ENCODE measurements at places on chromosomes 16 and 17.

DNA sequence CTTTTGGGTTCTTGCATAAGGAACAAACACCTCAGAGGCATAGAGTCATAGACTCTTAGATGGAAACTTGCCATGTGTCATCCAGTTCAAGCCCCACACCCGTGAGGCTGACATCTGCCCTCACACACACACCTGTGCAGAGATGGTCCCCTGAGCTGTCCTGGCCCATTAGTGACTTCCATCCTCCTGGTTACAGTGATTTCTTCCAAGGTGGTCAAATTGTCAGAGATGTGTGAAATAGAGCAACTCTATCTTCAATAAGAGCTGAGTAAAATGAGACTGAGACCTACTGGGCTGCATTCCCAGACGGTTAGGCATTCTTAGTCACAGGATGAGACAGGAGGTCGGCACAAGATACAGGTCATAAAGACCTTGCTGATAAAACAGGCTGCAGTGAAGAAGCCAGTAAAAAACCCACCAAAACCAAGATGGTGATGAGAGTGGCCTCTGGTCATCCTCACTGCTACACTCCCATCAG lies 342.2 kb upstream of the TNRC6C start:
- no peaks in the 10 kb centered on the region for H3K27me3 ChIP-seq
- peak; percentile 33 for DNase-seq

GRCh38 chr17:58375256-58375655 lies 23.3 kb upstream of the SUPT4H1 start:
- no peaks in the 10 kb centered on the region for H3K4me1 ChIP-seq
- H3K27ac ChIP-seq = no peak overlapping the region
- no peak overlapping the region for H3K4me3 ChIP-seq

DNA sequence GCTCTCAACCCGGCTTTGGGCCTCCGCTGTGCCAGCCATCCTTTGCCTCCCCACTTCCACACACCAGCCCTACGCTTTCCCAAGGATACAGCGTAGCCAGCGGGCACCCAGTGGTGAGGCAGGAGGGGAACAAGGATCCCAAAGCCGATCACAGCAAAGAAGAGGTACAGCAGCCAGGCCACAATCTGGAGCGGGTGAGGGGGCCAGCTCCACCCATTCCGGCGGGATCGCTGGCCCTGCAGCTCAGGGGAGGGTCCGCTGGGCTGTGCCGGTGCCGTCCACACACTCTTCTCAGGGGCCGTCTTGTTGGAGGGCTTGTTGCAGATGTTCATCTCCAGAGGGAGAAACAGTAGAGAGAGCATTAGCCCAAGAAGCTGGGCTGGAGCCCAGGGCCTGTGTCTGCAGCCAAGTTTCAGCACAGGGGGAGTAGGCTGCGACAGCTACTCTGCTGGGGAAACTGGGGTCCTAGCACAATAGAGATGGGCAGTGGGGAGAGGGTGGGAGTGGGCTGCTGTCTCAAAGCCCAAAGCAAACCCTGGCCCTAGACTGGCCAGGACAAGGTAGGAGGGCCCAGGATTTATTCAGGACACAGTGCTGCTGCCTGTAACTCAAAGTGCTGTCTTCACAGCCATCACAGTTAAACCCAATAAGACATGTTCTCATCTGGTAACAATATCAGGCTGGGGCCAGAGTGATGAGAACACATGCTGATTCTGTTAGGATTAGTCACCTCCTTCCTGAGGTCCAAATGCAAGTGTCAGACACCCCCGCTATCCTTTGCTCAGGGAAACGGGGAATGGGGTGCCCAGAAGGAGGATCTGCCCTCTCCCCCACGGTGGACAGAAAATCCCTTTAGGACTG lies 9.9 kb downstream of the ZDHHC1 start:
- H3K4me1 ChIP-seq = no peaks in the 10 kb centered on the region
- no peak for DNase-seq
- no peak overlapping the region for H3K4me3 ChIP-seq
- peak overlapping the region; percentile 10 for H3K27ac ChIP-seq
- H3K27me3 ChIP-seq = no peaks in the 10 kb centered on the region

- peak; percentile 85 for DNase-seq
- peaks cover 26% of the 10 kb centered on the region for H3K4me1 ChIP-seq
- peak overlapping the region; percentile 55 for H3K4me3 ChIP-seq
- H3K27me3 ChIP-seq = no peaks in the 10 kb centered on the region
- H3K27ac ChIP-seq = peak overlapping the region; percentile 85
Measured at GRCh38 chr17:82231562-82232321, 2.9 kb downstream of the SLC16A3 start.

GRCh38 chr16:86580063-86580790 lies 1.9 kb downstream of the FOXL1 start:
- H3K4me1 ChIP-seq = peaks cover 53% of the 10 kb centered on the region
- peak overlapping the region; percentile 91 for H3K27ac ChIP-seq
- H3K36me3 ChIP-seq = peaks cover 11% of the 10 kb centered on the region
- DNase-seq = no peak
- no peaks in the 10 kb centered on the region for H3K27me3 ChIP-seq

Measured in ascending aorta (tissue), 2 donors.